Suprapubic skin (tissue), 4 donors: ENCODE measurements at places on chromosomes 1 and 21.

GRCh38 chr1:111605576-111605975, 14.0 kb upstream of the RAP1A start:
- DNase-seq, result peak; percentile 81

GRCh38 chr1:200925831-200926230, 31.1 kb downstream of the INAVA start:
- no peak for DNase-seq

DNA sequence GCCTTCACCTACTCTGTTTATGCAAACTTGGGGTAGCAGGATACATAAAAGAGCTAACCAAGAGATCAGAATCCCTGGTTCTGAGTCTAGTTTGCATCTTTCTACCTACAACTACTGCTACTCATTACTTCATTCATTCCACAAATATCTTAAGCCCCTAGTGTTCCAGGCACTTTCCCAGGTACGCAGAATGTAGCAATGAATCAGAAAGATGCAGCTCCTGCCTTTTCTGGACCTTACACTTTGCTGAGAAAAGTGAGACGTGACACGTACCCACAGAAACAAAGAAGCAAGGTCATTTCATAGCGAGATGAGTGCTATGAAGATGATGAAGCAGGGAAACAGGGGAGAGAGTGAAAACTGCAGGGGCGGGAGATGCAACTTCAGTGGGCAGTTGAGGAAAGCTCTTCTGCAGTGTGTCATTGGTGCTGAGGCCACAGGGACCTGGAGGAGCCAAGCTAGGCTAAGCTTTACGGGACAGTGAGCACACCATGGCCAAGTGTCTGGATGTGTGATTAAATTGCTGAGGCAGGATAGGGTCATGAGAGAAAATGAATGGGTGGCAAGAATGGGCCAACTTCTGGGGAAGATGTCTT, 167.9 kb downstream of the TNFSF18 start:
- no peak for DNase-seq

DNA sequence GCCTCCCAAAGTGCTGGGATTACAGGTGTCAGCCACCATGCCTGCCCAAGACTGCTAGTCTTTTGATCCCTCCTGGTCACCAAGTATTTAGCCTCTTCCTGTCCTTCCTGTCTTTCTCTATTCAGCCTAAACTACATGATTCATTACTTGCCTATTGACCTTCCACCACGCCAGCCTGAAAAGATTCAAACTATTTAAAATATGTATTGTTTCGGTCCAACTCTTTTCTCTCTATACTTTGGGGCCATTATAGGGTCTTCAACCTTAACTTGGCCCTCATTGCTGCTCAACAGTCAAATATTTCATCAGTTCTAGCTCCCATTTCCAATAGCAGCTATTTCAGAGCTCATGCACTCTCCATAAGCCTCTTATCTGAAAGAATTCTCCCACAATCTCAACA, 153.0 kb downstream of the TNFSF18 start:
- no peak for DNase-seq

- no peak for DNase-seq
Measured at GRCh38 chr1:72000809-72001208, 281.5 kb downstream of the NEGR1 start.

- no peak for DNase-seq
Measured at GRCh38 chr1:155219592-155220031, 11.1 kb downstream of the MTX1 start.

DNA sequence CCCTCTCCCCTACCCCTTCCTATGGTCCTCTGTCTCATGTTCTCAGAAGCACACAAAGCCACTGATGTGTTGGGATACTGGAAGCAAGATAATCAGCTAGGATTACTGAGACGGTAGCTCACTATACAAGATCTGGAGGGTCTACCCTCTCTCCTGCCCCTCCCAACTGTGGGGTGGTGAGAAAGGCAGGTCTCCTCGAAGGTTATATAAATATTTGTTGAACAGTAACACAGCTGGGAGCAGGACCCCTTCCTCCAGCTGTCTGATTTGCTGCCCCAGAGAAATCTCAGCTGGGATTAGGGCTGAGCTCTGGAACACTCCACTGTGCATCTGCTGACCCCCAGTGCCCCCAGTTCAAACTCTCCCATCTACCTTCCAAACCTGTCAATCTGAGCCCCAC, 94.2 kb upstream of the IPO9 start:
- no peak for DNase-seq

GRCh38 chr1:118535901-118536300, 350.9 kb upstream of the SPAG17 start:
- no peak for DNase-seq

DNA sequence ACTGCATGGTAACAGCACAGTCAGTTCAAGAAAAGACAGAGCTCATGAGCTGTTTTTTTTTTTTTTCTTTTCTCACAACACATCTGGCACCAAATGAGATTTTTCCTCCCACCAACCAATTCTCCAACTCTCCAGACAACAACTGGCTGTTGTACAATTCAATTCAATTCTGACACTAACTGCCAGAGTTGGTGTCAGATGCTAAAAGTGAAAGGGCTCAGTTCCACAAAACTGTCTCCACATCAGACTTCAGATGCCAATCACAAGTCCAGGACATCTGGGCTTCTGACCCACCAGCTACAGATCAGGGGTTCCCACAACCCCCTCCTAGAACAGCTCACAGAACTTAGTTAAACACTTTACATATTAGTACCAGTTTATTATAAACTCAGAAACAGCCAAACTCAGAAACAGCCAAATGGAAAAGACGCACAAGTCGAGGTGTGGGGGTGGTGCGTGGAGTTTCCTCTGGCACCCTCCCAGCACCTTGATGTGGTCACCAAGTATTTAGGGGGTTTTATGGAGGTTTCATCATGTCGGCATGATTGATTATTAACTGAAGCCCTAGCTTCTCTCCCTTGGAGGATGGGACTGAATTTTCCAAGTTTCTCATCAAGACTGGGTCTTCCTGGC, 39.2 kb upstream of the LRRC8D start:
- DNase-seq, result no peak

GRCh38 chr1:110184446-110184845, 25.7 kb upstream of the KCNC4 start:
- DNase-seq, result no peak

DNA sequence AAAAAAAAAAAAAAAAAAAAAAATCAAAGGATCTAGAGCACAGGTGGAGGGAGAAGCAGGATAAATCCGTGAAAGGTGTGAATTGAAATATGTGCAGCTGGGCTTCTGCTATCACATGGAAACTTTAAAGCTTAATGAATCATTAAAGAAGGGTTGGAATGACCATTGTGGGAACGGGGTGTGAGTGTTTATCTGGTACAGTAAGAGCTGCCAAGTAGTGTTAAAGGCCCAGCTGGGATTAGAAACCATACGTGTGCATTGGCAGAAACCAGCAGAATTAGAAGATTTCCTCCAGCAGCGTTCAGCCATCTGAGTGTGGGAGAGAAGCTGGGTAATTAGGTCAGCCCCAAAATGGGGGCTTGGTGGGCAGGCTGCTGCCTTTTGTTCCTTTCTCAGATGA, 13.5 kb downstream of the FALEC start:
- DNase-seq, result no peak

DNA sequence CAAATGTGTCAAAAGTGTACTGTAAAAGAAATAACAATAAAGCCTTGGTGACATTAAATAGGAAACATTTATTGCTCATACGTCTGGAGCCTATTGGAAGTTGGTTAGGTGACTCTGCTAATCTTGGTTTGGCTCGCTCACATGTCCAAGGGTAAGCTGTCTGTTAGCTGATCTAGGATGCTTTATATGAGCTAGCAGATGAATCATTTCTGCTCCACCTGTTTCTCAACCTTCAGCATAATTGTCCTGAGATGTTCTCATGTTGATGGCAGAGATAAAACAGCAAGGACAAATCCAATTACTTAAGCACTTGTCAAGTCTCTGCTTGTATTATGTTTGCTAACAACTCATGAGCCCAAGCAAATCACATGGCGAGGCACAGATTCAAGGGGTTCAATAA, 56.0 kb upstream of the CD53 start:
- no peak for DNase-seq

- no peak for DNase-seq
Measured at GRCh38 chr1:17113963-17114362, 5.3 kb downstream of the PADI2 start.

GRCh38 chr1:27327964-27328363, 6.0 kb downstream of the TMEM222 start:
- DNase-seq, result no peak

GRCh38 chr1:84434081-84434769, 35.9 kb downstream of the DNASE2B start:
- no peak for DNase-seq

DNA sequence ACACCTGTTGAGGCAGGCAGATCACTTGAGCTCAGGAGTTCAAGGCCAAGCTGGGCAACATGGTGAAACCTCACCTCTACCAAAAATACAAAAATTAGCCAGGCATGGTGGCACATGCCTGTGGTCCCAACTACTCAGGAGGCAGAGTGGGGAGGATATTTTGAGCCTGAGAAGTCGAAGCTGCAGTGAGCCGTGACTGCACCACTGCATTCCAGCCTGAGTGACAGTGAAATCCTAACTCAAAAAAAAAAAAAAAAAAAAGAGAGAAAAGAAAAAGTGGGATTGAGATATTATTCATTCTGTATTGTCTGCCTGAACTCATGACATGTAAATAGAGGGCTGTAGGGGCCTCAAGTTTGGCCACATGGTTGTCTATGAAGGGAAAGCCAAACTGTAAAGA, 37.3 kb downstream of the WNT2B start:
- DNase-seq, result no peak

- no peak for DNase-seq
Measured at GRCh38 chr1:35585281-35585680, 12.2 kb downstream of the TFAP2E start.

- DNase-seq, result no peak
Measured at GRCh38 chr1:243470502-243470901, 214.7 kb downstream of the SDCCAG8 start.

DNA sequence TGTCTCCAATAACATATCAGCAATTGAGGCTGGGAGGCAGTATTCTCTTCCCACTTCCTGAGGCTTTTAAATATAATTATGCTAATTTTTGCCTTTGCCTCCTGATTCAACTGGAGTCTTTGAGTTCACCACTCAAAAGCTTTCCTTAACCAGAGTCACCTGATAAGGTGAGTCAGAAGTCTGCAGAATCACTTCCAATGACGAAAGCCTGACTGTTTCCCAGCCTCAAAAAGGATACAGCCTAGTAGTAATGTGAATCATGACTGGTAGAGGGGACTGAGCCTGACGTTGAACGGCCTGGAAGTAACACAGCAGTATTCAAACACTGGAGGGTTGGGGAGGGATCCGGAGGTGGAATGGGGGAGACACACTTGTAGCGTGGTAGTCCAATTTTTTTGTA, 10.4 kb upstream of the MRPL9 start:
- DNase-seq, result no peak

DNA sequence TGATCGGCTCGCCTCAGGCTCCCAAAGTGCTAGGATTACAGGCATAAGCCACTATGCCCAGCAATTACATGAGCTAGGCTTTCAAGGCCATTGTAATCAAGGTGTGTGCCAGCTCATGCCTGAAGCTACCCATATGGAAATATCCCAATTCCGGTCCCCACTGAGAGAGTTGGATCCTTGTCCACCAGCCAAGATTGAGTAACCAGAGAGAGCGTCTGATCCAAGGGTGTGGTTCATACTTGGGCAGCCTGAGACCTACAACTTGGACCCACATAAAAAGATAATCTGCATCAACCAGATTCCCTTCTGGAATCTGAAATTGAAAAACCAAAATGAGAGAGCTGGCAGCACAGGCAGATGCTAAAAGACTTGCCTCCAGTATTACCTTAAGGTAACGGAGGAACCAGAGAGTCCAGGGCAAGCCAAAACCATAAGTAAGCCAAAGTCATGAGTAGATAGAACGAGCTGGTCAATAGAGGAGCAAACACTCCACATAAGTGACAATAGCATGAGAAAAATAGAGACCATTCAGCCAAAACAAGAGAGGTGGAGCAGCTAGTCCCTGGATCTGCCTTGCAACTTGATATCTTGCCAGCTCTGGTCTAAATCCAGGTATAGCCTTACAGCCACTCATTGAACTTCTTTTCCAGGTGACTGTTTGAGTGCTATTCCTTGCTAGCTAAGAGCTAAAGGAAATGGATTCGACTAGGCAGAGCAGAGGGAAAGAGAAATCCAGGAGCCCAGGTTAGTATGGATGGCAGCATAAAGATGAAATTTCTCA, 63.8 kb upstream of the ATP1A1 start:
- no peak for DNase-seq

DNA sequence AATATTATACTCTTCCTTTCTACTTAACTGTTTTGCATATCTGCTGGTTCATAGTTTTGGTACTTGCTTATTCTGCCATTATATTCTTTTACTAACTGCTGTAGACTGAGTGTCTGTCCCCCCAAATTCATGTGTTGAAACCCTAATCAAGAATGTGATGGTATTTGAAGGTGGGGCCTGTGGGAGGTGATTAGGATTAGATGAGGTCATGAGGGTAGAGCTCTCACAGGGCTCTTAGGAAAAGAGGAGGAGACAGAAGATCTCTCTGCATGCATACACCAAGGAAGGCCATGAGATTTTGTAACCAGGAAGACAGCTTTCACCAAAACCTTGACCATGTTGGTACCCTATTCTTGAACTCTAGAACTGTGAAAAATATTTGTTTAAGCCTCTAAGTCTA, 354.1 kb upstream of the B3GALT2 start:
- no peak for DNase-seq

GRCh38 chr1:218371927-218372672, 27.0 kb downstream of the TGFB2 start:
- DNase-seq, result no peak

DNA sequence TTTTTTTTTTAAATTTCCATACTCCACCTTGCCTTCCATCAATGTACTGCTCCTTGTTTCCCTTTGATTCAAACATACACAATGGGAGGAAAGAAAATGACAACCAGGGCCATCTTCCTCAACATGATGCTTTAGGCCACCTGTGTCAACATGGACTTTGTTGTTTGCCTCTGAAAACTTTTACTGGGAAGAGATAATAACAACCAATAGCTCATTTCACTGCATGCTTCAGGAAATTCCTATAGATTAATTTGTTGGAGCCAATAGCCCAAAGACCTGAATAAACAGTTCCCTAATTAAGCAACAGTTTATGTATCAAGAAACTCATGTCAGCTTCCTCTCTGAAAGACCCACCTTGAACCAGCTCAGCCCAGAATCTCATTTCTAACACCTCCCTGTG, 3.2 kb downstream of the KRTAP15-1 start:
- DNase-seq, result no peak

DNA sequence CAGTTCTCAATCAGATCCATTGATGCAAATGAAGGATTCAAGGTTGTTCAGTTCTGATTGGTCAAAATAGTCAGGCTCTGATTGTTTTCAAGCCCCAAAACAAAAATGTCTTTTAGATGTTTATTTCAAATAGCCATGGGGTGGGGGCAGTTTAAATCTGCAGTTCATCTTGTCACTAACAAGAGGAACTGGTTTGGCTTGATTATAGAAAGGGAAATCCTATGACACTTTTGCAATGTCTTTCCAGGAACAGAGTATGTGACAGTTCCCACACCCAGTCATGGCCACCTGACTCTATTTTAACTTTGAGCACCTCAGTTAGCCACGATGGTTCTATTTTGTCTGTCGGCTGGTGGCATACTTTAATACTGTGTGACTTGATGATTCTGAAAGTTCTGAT, 1544.1 kb downstream of the PLA2G4A start:
- no peak for DNase-seq
